Urinary bladder (tissue), 4 donors: ENCODE measurements at places on chromosomes 3 and 15. TPM values are rescaled to one million over a fixed set of nuclear protein-coding genes. Genes with fewer than 3 reads are reported as not detected.

DNA sequence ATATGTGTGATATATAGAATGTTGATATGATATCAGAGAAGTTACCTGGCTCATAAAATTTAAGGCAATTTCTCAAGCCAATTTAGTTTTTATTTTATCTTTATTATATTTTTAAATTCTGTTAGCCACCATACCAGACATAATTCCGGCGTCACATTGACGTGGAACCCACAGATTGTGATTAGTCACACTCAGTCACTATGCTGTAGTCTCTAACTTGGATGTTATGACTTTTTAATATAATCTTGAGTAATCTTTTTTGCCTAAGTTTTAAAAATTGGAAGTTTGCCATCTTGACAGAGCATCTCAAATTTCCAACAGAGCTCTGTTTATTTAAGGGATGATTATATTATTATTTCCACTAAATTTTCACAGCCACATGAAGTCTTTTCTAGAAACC lies 9.7 kb upstream of the DCLK3 start:
- no peak for DNase-seq

DNA sequence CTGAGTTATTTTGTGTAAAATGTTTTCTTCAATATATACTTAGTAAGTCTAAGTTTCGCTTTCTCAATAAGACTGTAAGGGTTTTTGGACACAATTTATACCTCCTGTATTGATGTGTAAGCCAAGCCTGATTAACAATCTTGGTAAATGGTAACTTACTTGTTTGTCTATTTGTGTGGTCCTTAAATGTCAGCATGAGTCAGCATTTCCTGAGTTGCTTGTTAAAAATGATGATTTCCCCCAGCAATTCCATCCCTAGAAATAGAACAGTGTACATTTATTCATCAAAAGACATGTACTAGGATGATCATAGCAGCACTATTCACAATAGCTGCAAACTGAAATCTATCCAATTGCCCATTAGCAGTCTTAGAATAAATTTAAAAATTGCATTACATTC lies 53.4 kb upstream of the LRIG1 start:
- DNase-seq = no peak

DNA sequence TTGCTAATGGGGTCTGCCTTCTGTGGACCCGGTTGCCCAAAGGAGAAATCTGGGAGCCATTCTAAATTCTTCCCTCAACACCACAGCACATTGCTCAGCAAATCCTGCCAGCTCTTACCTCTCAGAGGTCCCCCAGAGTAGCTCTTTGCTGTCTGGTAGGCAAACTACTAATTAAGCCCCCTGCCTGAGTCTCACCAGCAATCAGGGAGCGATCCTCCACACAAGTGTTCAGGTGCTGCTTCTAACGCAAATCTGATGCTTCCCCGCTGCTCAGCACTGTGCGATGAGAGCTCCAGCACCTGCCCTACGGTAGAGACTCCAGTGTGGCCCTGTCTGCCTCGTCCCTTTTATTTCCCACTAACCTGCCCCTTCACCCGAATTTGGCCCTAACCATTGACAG lies 60.5 kb downstream of the HCN4 start:
- DNase-seq = no peak

CLDN16 gene
- 0.37 TPM for total RNA-seq

GRCh38 chr3:41159588-41160189 lies 39.6 kb upstream of the CTNNB1 start:
- DNase-seq = peak; percentile 41

CD276 gene
- total RNA-seq = 40.6 TPM

WDR93 gene
- total RNA-seq = not detected

GRCh38 chr15:45829336-45830153 lies 194.7 kb downstream of the SQOR start:
- DNase-seq = no peak

DNA sequence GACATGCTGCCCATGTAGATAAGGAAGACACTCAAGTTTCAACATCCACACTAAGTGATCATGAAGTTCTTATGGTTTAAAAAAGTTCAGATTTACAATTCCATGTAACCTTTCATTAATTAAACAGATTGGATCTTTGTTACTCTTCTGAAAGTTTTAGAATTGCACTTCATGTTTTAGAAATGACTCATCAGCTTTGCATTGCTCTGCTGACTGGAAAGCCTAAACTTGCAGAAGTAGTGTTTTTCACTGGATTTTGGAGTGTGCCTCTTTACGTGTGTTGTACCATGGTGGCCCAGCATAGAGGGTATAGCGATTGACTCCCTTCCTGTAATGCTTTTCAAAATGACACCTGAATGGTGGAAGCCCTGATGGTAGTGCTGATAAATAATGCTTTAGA lies 157.9 kb downstream of the BBX start:
- no peak for DNase-seq

DNA sequence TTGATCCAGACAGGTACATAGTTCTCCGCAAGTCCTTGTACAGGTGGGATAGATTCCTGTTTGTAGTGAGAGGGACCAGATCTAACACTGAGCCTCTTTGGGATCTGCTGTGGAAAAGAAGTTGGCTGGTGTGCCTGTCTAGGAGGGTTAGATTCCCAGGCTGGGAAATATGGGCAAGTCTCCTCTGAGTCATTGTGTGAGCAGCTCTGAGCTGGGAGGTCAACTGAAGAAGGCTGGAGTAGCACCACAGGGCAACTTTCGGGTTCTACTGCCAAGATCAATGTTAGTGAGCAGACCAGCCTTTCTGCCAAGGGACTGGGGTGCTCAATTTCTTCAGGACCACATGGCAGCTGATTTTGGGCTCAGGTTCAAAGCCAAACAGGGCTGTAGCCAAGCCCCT lies 33.4 kb downstream of the CLDN1 start:
- no peak for DNase-seq

TEX55 gene
- not detected for total RNA-seq

- no peak for DNase-seq
Observed at GRCh38 chr3:159619341-159619885, 369.2 kb upstream of the IL12A start.

- no peak for DNase-seq
Observed at GRCh38 chr15:42210696-42211095, 2.6 kb upstream of the VPS39 start.

SLC28A1 gene
- total RNA-seq = 0.11 TPM

DNA sequence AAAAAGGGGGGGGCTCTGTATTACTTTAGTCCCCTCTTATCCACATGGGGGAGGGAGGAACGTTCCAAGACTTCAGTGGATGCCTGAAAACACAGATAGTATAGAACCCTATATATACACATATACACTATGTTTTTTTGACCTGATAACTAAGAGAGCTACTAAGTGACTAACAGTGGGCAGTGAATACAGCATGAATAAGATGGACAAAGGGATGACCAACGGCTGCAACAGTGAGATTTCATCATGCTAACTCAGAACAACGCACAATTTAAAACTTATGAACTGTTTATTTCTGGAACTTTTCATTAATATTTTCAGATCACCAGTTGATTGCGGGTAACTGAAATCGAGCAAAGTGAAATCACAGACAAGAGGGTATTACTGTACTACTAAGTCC lies 7.3 kb downstream of the DCUN1D1 start:
- no peak for DNase-seq

RTP1 gene
- total RNA-seq = not detected

GRCh38 chr15:72272997-72273352 lies 621 bp upstream of the PARP6 start:
- no peak for DNase-seq

ANKRD34C gene
- total RNA-seq = not detected
